AG08395 (cell line): ENCODE measurements at places on chromosomes 16 and 17.
A peak's percentile ranks its signal among the peaks of the same experiment; 100 is the strongest.

GRCh38 chr17:9865586-9865985, 39.5 kb downstream of the RCVRN start:
- no peak for DNase-seq

- DNase-seq = peak; percentile 45
Observed at GRCh38 chr17:8857919-8858318, 9.6 kb downstream of the PIK3R6 start.

GRCh38 chr17:73393962-73394361, 82.2 kb upstream of the CDC42EP4 start:
- peak; percentile 19 for DNase-seq

GRCh38 chr16:22665048-22665797, 148.7 kb upstream of the HS3ST2 start:
- DNase-seq = no peak

DNA sequence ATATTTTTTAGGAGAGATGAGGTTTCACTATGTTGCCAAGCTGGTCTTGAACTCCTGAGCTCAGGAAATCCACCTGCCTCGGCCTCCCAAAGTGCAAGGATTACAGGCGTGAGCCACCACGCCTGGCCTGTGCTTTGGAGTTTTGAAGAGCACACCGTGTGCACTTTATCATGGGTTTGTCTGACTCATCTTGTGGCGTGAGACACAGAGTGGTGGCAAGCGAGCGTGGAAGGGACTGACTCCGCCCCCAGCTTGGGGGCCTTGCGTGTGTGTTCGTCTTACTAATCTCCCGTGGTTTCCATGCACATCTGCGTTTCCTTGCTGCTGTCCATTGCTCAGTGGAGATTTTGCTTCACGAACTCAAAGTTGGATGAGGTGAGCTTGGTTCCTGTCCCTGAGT, 22.9 kb downstream of the CRAMP1 start:
- DNase-seq = no peak
